Activated T-helper 2 cell treated with anti-CD3 and anti-CD28 coated beads, Interferon-gamma antibody, Interleukin-2, Interleukin-4, amounts not matched to agents 10 μg/mL and 5 μg/mL and 100 μg/mL, durations not matched to agents 14 hours and 24 hours and 36 hours (primary cell): ENCODE measurements at places on chromosomes 7 and 10.

DNA sequence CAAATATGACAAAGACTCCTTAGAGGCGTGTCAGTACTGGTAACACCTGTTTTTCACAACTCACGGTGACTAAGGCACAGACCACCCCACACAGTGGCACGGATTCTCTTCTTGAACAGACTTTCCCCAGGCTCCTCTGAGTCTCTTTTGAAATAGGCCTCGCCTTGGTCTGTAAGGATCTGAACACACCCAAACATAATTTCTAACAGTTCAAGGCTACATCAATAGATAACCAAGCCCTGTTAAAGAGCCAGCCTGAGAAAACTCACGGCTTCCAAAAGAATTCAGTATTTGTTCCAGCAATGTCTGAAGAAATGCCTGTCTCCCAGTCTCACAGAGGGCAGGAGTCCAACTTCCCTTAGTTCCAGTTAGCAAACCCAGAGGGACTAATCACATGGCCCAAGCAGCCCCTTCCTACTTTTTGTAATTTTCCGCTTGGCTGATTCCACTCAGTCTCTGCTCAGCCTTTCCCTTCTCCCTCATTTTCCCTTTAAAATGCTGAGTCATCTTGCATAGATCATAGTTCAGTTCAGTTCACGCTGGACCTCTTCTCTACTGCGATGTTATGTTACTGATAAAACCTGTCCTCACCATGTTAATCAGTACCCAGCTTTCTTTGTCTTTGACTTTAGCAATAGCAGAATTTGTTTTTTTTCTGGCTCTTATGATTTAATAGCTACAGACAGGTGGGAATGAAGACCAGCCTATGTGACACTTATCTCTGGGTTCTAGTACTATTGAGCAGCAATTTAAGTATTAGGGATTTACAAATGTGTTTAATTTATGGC is 22.6 kb upstream of the AKR1C3 start:
- H3K27me3 ChIP-seq, result no peaks in the 10 kb centered on the region
- no peak for DNase-seq

GRCh38 chr10:121854809-121855445 is 72.9 kb downstream of the ATE1 start:
- no peak overlapping the region for H3K27ac ChIP-seq
- peaks cover 2% of the 10 kb centered on the region for H3K4me1 ChIP-seq
- peaks cover 41% of the 10 kb centered on the region for H3K36me3 ChIP-seq
- H3K27me3 ChIP-seq, result no peaks in the 10 kb centered on the region
- DNase-seq, result no peak

DNA sequence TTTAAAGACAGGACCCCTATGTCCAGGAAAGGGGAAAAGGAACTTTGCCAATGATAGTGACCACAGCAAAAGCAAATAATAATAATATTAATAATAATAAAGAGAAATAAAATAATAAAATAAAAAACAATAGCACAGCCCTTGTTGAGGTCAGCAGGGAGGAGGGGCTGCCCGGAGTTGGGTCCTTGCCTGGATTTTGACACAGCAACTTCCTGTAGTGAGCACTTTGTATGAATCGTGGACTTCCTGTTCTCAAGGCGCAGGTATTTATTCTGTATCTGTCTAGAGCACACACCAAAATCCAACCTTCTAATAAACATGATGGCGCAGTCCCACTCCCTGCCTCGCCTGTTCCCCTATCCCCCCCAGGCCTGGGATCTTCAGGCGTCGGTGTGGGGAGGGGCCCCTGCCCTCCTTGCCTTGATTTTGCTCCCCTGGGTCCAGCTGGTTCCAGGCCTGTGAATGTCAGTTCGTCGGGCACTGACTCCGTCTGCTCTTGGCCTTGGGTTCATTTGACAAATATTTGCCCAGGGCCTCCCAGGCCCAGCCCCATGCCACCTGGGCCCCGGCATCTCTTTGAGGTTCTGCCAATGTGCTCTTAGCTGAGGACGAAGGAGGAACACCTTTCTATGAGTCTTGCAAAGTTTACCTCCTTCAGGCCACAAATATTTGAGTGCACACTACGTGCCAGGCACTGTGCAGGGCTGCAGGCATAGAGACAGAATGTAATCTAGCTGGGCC is 13.9 kb downstream of the TRIM8 start:
- H3K4me3 ChIP-seq, result no peak overlapping the region
- H3K27ac ChIP-seq, result peak overlapping the region; percentile 57
- H3K4me1 ChIP-seq, result peaks cover 39% of the 10 kb centered on the region

GRCh38 chr10:12687996-12688395 is 313.5 kb downstream of the CCDC3 start:
- H3K27ac ChIP-seq, result no peak overlapping the region
- no peaks in the 10 kb centered on the region for H3K36me3 ChIP-seq
- no peak overlapping the region for H3K4me3 ChIP-seq
- no peaks in the 10 kb centered on the region for H3K27me3 ChIP-seq
- H3K4me1 ChIP-seq, result peaks cover 3% of the 10 kb centered on the region

DNA sequence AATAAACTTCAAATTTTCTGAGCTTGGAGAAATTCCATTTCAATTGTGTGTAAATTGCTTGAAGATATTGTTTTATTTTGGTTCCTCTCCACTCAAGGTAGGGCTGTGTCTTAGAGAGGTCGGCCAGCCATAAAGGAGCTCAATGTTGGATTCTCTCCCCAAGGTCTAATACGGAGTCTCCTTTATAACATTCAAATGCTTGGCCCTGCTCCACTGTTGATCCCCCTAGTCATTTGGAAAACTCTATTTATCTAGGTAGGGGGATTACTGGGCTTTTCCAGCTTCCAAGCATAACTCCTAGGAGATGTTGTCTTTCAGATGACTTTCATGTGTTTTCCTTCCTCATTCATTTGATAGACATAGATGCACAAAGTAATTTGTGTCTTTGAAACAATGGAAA is 170.9 kb downstream of the LRMDA start:
- H3K4me1 ChIP-seq, result no peaks in the 10 kb centered on the region
- H3K36me3 ChIP-seq, result no peaks in the 10 kb centered on the region
- no peak for DNase-seq
- no peak overlapping the region for H3K27ac ChIP-seq
- H3K27me3 ChIP-seq, result no peaks in the 10 kb centered on the region
